CD8-positive, alpha-beta memory T cell (primary cell): ENCODE measurements at places on chromosomes 13 and 19. TPM values are rescaled to one million over a fixed set of nuclear protein-coding genes. Genes with fewer than 3 reads are reported as not detected.

GRCh38 chr13:70747262-70747661 lies 639.0 kb upstream of the KLHL1 start:
- no peak for DNase-seq

GRCh38 chr19:56263319-56263718 lies 9.2 kb upstream of the EDDM13 start:
- no peak for DNase-seq

- no peak for DNase-seq
Measured at GRCh38 chr13:29761815-29762214, 88.6 kb downstream of the UBL3 start.

GRCh38 chr13:77016251-77016812 lies 10.6 kb downstream of the FBXL3 start:
- no peak for DNase-seq

DNA sequence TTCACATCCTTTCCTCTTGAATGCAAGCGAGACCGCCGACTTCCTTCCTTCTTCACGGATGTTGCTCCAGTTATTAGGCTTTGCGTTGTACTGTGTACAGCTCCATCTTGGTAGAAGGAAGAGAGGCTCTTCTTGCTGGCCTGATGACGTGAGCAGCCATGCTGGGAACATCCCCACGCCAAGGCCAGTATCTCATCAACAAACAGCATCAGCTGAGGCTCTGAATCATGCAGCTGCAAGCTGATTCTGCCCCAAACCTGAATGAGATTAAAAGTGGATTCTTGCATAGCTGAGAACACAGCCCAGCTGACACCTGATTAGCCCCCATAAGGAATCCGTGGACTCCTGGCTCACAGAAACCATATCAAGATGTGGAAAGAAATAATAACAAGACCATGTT lies 809.6 kb downstream of the EFNB2 start:
- DNase-seq, result no peak

SLC6A16 gene
- total RNA-seq, result 1.1 TPM

- DNase-seq, result no peak
Measured at GRCh38 chr19:55115446-55116065, 1.9 kb downstream of the PPP1R12C start.

DNA sequence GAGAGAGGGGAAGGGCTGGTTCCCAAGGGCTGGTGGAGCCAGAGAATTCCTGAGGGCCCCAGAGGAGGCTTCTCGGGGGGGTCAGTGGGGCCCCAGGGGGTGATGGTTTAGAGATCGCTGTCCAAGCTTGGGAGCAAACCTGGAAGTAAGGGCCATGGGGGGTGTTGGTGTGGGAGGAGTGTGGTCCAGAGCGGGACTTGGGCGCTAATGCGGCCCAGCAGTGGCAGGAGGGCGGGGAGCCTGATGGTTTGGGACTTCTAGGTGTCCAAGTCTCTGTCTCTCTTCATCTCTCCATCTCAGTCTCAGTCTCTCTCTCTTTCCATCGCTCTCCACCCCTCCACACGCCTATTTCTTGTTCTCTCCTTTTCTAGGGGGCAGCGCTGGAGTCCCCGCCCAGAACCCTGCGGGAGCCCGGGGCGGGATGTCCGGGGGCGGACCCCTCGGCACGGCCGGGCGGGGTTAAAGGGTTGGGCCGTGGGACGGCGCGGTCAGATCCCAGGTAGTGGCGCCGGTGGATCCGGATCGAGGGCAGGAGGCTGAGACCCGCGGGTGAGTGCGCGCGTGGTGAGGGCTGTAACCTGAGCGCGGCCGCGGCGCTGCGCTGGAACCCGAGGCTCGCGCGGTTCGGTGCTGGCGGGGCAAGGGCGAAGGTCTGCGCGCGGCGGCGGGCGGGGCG lies at the start of gene CYP4F22:
TSS of gene CYP4F22 (plus strand) at position 491 of the 676 bp plus-strand sequence. CDS start 16,812 bp downstream, outside the sequence.
- DNase-seq, result peak; percentile 10

GRCh38 chr13:112899281-112900225 lies 69.5 kb upstream of the MCF2L start:
- DNase-seq, result no peak

- DNase-seq, result no peak
Measured at GRCh38 chr19:58154287-58154678, 3.7 kb upstream of the ZNF329 start.

- no peak for DNase-seq
Measured at GRCh38 chr19:34365463-34366401, 736 bp downstream of the GPI start.

- DNase-seq, result no peak
Measured at GRCh38 chr13:98847780-98848179, 95.3 kb upstream of the SLC15A1 start.

GRCh38 chr13:113802090-113802531 lies 43.1 kb downstream of the TMEM255B start:
- no peak for DNase-seq

DNA sequence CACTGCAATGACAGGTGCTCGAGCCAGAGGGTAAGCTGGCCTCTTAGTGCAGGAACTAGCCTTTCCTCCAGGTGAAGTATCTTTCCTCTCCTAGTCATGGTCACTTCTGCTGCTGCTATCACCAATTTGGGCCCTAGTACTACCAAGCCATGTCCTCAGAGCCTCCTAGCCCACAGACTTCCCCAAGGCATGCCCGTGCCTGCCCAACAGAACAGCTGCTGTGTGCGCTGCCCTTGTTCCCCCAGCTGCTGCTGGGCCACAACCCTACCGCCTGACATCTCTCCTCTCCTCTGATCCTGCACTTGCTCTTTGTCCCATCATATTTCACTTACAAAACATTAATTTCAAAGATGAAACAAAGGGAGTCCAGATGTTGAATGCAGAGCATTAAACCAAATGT lies 168.5 kb upstream of the FREM2 start:
- DNase-seq, result no peak

- peak; percentile 59 for DNase-seq
Measured at GRCh38 chr19:35213663-35214632, 14.6 kb downstream of the FAM187B start.

VSTM1 gene
- total RNA-seq, result not detected

DNA sequence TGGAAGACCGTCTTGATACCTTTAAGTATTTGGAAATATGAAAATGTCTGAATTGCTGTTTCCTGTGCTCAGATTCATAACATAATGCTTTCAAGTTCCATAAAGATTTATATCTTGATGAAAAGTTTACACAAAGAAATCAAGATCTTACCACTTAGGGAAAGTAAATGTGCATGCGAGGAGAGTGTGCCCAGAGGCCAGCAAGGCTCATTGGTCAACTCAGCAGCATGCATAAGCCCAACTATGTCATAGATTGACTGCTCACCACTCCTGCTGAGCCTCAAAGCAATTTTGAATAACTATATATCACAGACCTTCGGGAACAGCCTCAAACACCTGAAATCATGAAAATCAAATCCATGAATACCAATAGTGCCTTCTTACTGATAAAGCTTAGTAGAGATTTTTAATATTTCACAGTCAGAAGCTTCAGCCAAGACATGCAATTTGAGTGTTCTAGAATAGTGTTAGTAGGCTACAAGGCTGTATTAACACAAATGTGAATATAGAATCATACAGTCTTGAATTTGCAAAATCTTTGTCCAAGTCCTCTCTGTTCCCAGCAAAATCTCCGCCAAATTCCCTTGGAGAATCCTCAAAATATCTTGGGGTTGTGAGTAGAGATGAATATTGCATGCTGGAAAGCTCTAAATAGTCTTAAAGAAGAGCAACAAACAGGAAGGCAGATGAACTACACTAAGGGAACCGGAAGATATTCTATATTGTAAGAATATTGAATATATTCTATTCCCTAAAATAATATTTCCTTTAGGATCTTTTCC lies 124.1 kb downstream of the DCLK1 start:
- no peak for DNase-seq

ZNF534 gene
- not detected for total RNA-seq

HTR2A gene
- total RNA-seq, result not detected
